ENCODE measurements at places on chromosomes 7 and 10.

GRCh38 chr10:31918671-31919409, 9.8 kb downstream of the ARHGAP12 start:
- no peak for DNase-seq

DNA sequence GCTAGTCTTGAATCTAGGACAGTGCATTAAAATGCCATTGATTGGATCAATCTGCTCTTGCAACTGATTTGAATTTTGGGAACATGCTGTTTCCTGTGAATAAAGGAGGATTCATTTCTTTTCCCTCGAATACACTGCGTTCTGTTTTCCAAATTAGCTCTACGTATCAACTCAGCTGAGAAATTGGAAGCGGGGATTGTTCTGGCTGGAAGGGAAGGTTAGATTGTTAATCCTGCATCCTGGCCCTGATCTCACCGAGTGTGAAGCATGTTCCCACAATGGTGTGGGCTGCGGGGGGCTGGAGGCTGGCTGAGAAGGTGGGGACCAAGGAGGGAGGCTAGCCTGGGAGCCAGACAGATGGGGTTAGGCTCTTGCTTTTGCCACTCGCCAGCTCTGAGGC, 17.6 kb downstream of the HTRA1 start:
- DNase-seq = no peak

- no peak for DNase-seq
These were observed 80.7 kb downstream of the ZNF365 start for GRCh38 chr10:62454687-62455397.

DNA sequence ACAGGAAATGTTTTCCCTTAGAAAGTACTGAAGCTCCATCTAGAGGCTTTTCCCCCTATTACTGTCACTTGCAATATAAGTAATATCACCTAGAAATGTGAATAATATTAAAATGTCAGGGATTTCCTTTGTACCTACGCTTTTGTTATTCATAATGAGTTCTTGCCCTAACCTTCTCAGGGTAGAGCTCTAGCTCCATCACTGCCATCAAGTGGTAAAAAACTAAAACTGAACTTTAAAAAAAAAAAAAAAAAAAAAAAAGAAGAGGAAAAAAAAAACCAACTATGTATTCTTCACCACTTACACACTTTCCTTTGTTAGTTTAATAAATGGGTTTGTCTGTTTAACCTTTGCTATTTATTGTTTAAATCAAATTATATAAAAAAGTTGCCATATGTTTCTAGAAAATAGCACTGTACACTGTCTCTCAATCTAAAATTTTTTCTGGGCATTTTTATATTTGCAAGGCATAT, 49.9 kb downstream of the DNAJC1 start:
- DNase-seq = peak; percentile 58

- DNase-seq = peak; percentile 98
These were observed 145.6 kb downstream of the PFKFB3 start for GRCh38 chr10:6348096-6348874.

DNA sequence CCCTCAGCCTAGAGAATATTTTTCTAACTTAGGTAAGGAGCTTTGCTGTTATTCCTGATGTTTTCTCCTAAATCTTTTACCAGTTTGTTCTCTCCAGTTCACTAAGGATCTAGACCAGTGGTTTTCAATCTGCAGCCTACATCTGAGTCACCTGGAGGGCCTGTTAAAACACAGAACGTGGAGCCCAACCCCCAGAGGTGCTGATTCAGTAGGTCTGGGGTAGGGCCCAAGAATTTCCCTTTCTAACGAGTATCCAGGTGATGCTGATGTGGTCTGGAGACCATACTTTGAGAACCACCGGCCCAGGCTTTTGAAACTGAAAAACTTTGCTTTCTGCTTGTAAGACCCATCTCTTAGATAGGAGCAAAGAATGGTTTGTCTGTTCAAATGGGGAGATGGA, 51.2 kb upstream of the KMT2E start:
- no peak for DNase-seq

DNA sequence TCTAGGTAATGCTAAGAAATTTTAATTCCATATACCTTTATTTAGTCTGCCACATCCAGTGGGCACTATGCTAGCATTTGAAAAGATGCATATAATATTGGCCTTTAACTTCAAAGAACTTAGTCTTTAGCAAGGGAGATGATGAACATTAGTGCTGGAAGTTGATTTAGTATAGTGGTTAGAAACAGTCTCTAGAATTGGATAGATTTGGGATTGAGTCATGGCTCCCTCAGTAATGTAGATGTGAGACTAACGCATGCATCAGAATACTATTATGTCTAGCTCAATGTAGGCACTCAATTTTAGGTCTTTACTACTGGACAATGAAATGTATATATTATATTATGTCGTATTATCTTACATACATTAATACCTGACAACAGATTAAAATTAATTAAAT, 5.8 kb downstream of the DKK1 start:
- DNase-seq = no peak

DNA sequence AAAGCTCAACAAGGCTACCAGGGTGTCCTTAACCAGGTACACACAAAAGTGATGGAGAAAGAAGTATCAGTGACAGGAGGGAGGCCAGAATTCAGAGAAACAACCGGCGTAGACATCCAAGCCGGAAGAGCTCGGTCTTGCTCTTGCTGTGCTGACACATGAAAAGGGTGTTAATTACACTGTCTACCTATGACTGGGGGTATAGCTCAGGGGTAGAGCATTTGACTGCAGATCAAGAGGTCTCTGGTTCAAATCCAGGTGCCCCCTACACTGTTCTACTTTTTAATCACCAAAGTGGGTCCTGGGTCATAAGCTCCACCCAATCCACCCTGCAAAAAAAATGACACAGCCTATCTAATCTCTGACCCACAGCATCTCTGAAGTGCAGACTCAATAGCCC, 86.9 kb upstream of the ZNF746 start:
- no peak for DNase-seq

- DNase-seq = peak; percentile 93
These were observed 14.8 kb downstream of the DPCD start for GRCh38 chr10:101602761-101603398.

DNA sequence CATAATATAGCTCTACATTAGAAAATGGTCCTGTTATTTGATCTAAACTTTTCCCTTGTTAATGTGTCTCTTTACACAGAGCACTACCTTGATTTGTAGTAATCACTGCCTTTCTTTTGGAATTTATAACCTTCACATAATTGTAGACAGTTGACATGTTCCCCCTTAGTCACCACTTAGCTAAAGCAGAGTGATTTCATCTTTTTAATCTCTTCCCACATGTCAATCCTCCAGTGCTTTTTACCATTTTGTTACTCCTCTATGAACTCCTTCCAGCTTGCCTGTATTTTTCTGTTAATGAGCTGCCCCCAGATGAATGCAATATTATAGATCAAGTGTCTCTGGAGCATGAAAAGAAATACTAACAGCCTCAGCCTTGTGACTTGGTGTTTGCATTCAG, 2.6 kb upstream of the PPP1R3A start:
- DNase-seq = no peak

- DNase-seq = peak; percentile 41
These were observed 90.9 kb downstream of the NEURL1 start for GRCh38 chr10:103584216-103585010.

Data from KBM-7 (cell line).